ENCODE measurements at places on chromosomes 13 and 19. TPM values are rescaled to one million over a fixed set of nuclear protein-coding genes. Genes with fewer than 3 reads are reported as not detected.

The METTL21C gene
- total RNA-seq = not detected

The ZNF177 gene
- 0.64 TPM for total RNA-seq

The YJU2 gene
- total RNA-seq = 20.7 TPM

The FBXO27 gene
- total RNA-seq = 4.6 TPM

The MAMSTR gene
- 0.26 TPM for total RNA-seq

The SOX1 gene
- not detected for total RNA-seq

The DAND5 gene
- total RNA-seq = not detected

The TJP3 gene
- total RNA-seq = 0.73 TPM

The OSCAR gene
- 0.59 TPM for total RNA-seq

The ZNF563 gene
- not detected for total RNA-seq

The TMEM59L gene
- total RNA-seq = 3.8 TPM

The ARID3A gene
- total RNA-seq = 4.5 TPM

The TINCR gene
- total RNA-seq = 3.1 TPM

The SLC5A5 gene
- 0.17 TPM for total RNA-seq

The TSHZ3 gene
- total RNA-seq = 2.0 TPM

The KIR3DL2 gene
- not detected for total RNA-seq

The ZNF43 gene
- 4.2 TPM for total RNA-seq

The JAK3 gene
- total RNA-seq = 0.36 TPM

The TMEM38A gene
- total RNA-seq = 0.87 TPM

The SNRNP70 gene
- 338 TPM for total RNA-seq

The TBXA2R gene
- 0.61 TPM for total RNA-seq

The CABP5 gene
- not detected for total RNA-seq

The BRSK1 gene
- 4.1 TPM for total RNA-seq

The UBE2L5 gene
- total RNA-seq = not detected

The MICU2 gene
- total RNA-seq = 18.4 TPM

The ZNF471 gene
- total RNA-seq = not detected

The URAD gene
- total RNA-seq = not detected

The ZNF560 gene
- total RNA-seq = not detected

The MIA gene
- total RNA-seq = not detected

The CD22 gene
- 2.2 TPM for total RNA-seq

The OR7G3 gene
- not detected for total RNA-seq

The PTOV1 gene
- 166 TPM for total RNA-seq
